Thyroid gland (tissue), 4 donors: ENCODE measurements at places on chromosomes 3 and 15.

GRCh38 chr3:39641274-39641673, 168.1 kb upstream of the MYRIP start:
- no peak for DNase-seq

DNA sequence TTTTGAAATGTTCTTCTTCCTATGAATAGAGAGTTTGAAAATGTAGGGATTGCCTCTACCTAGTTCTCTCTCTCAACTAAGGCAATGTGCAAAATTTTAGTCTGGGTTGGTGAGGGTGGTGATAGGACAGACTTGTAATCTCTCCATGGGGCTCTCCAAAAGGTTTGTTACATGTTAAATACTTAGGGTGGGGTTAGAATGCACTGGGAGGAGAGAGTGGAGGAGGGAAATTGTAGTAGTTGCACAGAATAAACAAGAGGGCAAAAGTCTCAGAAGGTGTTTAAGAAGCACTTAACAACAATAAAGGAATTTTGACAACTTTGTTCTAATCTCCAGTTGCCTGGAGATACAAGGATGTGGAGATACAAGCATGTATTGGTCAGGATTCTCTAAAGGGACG, 230.4 kb downstream of the NECTIN3 start:
- DNase-seq = no peak

- DNase-seq = no peak
These were observed 550.0 kb upstream of the ALCAM start for GRCh38 chr3:104816716-104817115.

GRCh38 chr15:23516866-23517265, 48.6 kb upstream of the MKRN3 start:
- DNase-seq = no peak

GRCh38 chr3:42189736-42190135, 76.2 kb downstream of the CCK start:
- peak; percentile 27 for DNase-seq

GRCh38 chr3:154642145-154642544, 212.2 kb upstream of the GPR149 start:
- no peak for DNase-seq

DNA sequence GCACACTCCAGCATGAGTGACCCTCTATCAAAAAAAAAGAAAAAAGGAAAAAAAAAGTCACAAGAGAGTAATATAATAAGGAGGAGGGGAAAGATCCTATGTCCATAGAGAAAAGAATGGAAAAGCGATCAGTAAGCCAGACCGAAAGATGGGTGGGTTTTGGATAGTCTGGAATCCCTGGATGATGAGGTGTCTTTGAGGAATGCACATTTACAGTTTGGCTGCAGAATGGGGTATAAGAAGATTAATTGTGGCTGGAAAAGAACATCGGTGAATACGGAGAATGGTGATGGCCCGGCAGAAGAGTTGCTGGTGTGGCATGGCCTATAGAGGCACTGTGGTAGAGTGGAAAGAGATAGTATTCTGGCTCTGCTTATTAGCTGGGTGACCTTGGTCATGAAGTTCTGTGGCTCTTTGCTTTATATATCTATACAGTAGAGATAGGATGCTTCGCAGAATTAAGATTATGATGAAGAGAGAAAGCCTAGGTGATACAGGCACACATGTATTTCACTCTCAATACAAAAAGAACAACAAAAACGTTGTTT, 187.9 kb downstream of the AKAP13 start:
- no peak for DNase-seq

DNA sequence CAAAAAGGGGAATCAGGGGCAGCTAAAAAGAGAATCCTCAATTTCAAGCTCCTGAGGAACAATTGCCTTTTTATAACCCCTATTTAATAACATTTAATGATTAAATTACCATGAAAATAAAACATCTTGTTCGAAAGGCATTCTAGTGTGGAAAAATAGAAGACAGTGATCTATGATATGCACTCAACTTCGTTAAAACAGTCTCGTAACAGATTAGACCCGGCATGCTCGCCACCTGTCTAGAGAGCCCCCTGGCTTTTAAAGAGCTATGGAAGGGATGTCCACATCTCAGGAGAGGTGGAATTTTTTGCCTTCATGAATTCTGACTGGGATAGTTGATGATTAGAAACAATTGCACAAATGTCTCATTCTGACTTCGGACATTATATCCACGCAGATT, 153.7 kb upstream of the MDFIC2 start:
- no peak for DNase-seq

DNA sequence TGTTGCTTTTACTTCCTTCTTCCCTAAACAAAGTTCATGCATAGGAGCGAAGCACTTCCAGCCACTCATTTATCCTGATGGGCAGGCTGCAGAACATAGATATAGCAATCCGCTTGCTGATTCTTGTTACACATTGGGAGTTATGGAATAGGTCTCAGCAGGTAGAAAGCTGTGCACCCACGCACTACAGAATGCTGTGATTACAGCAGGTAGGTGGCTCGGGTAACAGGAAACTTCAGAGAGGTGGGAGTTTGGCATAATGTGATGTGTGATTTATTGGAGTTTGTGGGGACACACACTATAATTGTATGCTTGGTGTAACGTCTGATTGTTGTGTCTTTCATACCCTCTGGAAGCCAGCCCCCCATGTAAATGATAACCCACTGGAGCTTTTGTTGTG, 99.2 kb upstream of the MEIS2 start:
- no peak for DNase-seq

GRCh38 chr3:124964387-124964786, 29.8 kb upstream of the MUC13 start:
- no peak for DNase-seq

DNA sequence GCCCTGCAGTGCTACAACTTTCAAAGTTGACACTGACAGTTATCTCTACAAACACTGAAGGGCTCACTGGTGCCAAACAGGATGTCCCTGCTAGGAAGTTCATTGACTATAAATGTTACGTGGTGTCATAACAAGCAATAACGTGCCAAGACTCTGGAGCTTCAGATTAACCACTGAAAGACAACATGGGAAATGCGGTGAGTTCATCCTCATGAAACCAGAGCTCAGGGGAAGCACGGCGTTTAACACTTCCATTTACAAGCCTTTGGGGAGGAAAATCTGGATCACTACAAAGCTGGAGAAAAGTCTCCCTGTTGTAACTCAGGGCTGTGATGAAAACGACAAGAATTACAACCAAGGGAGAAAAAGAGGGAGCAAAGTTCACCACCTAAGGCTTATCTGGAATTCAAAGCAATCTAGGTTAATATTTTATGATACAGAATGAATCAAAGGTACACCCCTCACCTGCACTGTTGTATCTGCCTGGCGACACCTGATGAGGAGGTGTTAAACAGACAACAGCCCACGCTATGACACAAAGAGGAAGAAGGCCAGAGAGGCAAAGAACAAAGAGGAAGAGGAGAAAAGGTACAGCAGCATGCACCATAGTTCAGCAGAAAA, 27.0 kb downstream of the SHQ1 start:
- no peak for DNase-seq

DNA sequence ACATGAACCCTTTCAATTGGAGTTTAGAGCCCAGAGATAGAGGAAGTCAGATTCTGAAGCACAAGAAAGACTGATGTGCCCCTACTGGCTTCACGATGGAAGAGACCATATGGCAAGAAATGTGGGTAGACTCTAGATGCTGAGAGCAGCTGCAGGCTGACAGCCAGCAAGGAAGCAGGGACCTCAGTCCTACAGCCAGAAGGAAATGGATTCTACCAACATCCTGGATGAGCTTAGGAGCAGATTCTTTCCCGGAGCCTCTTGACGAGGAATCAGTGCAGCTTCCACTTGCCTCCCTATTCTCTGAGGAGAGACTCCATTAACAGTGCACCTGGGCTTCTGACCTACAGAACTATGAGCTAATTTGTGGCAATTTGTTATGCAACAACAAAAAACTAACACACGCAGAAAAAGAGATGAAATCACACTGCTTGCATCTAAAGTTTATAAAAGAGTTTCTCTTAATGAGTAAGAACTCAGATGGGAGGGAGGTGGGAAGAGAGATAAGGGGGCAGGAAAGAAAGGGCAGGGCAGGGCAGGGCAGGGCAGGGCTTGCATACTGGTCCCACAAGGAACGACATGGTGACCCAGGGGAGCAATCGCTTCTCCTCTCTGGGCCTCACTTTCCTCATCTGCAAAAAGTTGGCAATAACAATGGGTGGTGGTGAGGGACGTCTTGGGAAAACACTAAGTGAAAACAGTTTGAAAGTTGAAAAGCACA, 440.9 kb downstream of the FOXP1 start:
- no peak for DNase-seq

DNA sequence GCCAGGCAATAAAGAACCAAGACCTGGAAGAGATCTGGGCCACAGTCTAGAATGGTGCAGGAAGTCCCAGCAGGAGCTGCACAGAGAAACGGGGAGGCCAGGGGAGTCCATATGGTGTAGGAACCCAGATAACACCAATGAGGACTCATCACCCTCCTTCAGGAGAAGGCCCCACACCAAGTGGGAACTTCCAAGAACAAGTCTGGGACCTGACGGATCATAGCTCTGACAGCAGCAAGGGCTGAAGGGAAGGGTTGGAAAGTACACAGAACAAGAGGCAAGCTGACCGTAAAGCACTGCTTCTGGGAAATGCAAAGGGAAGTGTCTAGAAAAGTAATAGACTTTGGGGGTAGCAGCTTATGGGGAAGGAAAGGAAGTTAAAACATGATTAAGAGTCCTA, 34.5 kb downstream of the ANO10 start:
- no peak for DNase-seq
